A549 treated with dexamethasone at 1 μM for 4 hours (cell line): ENCODE measurements at places on chromosomes 4 and X. TPM values are rescaled to one million over a fixed set of nuclear protein-coding genes. Genes with fewer than 3 reads are reported as not detected.

CSAG1 gene
- total RNA-seq: 0.16 to 0.53 TPM (median 0.28 TPM) in 5 replicates

NDNF gene
- not detected in 5 replicates for total RNA-seq

GLOD5 gene
- not detected in 5 replicates for total RNA-seq

EGF gene
- 0.13 to 0.48 TPM (median 0.24 TPM) in 5 replicates for total RNA-seq

SPANXA2 gene
- 0.14 to 0.25 TPM (median 0.17 TPM) in 3 of 5 replicates, not detected in the others for total RNA-seq

UCP1 gene
- 0.06 to 0.07 TPM (median 0.07 TPM) in 3 of 5 replicates, not detected in the others for total RNA-seq
